ENCODE measurements at places on chromosomes 3 and 15.

DNA sequence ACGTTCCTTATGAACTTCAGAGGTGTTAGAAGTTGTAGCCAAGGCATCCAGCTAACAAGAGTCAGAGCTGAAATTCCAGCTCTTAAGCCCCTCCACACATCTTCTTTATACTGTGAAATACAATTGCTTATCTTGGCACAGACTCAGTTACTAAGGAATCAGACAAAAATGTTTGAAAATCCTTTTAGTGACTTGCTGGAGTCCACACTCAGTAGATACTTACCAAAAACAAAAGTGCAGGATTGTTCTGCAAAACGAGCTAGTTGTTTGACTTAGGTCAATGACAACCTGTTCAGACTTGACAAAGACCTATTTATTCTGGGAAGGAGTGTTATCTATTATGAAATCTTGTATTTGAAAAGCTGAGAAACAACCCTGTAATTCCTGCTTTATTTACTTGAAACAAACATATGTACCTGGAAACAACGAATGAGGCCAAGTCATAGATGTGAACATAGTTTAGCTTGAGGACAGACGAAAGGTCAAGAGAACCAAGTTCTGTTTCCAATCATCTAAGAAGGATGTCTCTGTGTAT is 38.5 kb downstream of the B3GNT5 start:
- DNase-seq, result no peak

GRCh38 chr15:52483707-52484106 is 45.0 kb downstream of the MYO5A start:
- no peak for DNase-seq

DNA sequence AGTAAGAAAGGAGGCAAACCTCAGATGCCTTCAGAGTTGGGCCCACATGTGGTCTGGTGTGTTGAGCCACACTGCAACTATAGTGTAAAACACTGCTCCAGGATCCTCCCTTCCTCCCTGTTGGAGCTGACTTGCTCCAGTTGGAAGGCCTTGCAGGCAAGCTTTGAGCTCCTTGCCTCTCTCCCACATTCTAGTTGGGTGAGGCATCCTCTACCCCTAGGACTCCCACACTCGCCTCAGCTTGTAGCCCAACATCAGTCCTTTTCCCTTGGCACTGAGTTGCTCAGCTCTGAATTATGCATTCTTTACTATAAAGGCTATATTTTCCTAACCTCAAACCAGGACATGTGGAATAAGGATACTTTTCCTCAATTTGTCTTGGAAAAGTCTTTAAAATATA is 143.9 kb downstream of the NECTIN3 start:
- no peak for DNase-seq

DNA sequence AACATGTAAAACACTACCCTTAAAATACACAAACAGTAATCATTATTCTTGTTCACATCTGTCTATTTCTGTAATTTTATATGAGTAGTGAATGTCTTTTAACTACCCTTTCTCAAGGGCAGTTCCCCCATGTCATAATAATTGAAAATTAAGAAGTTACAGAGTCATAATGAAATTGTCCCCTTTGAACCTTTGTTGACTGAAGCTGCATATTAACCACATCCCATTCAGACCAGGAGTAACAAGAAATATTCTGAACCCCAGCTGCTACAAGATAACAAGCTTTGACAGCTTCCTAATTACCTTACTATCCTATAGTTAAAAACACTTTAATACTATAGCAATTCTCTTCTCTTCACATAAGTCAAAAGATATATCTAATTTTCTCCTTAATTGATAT is 635.9 kb upstream of the SUCLG2 start:
- DNase-seq, result no peak

- DNase-seq, result no peak
Measured at GRCh38 chr3:132555306-132556035, 41.6 kb upstream of the ACKR4 start.

- DNase-seq, result no peak
Measured at GRCh38 chr3:44066806-44067205, 174.9 kb upstream of the TOPAZ1 start.

DNA sequence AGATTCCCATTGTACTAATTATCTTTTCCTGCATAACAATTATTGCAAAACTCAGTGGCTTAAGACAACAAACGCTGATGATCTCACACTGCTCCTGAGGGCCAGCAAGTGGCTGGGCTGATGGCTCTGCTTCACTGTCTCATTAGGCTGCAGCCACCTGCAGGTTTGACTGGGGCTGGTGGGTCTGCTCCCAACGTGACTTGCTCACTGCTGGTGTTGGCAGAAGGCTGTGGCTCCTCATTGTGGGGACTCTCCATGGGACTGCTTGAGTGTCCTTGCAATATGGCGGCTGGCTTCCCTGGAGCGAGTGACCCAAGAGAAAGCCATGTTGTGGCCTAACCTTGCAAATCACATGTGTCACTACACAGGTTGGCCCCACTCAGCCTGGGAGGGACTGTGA is 71.1 kb downstream of the PLXNA1 start:
- DNase-seq, result no peak

GRCh38 chr3:81268526-81268925 is 492.9 kb downstream of the GBE1 start:
- DNase-seq, result no peak

- DNase-seq, result no peak
Measured at GRCh38 chr15:70324001-70324974, 226.6 kb upstream of the TLE3 start.

GRCh38 chr3:56999547-56999946 is 60.9 kb upstream of the SPATA12 start:
- no peak for DNase-seq

DNA sequence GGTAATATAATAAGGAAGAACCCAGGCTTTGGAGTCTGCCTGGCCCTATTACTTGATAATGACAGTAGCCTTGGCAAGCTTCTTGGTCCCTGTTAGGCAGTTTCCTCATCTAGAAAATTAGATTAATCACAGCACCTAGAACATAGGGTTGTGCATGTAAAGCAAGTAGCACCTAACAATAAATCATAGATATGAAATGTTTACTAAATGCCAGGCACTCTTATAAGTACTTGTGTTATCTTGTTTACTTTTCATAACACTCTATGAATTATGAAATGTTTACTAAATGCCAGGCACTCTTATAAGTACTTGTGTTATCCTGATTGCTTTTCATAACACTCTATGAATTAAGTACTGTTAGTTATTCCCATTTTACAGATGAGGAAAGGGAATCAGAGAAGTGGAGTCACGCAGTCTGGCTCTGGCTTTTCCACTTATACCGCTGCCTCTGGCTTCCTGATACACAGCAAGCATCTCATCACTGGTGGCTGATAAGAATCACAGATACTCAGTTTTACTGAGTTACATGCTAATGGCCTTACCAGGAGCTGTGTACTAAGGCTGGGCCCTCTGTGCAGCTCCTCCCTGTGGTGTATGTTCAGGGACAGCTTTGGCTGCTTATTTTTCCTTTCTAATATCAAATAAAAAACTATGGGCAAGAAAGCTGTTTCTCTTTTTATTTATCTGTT is 123.4 kb downstream of the FEZF2 start:
- no peak for DNase-seq

- DNase-seq, result no peak
Measured at GRCh38 chr3:128800241-128801187, 74.5 kb downstream of the RAB7A start.

- no peak for DNase-seq
Measured at GRCh38 chr15:101496198-101496986, 6.9 kb upstream of the PCSK6 start.

GRCh38 chr15:69593488-69593887 is 140.9 kb downstream of the RPLP1 start:
- DNase-seq, result no peak

GRCh38 chr15:35107122-35107521 is 22.0 kb upstream of the NANOGP8 start:
- no peak for DNase-seq

- no peak for DNase-seq
Measured at GRCh38 chr15:64864068-64864467, 22.4 kb downstream of the PLEKHO2 start.

DNA sequence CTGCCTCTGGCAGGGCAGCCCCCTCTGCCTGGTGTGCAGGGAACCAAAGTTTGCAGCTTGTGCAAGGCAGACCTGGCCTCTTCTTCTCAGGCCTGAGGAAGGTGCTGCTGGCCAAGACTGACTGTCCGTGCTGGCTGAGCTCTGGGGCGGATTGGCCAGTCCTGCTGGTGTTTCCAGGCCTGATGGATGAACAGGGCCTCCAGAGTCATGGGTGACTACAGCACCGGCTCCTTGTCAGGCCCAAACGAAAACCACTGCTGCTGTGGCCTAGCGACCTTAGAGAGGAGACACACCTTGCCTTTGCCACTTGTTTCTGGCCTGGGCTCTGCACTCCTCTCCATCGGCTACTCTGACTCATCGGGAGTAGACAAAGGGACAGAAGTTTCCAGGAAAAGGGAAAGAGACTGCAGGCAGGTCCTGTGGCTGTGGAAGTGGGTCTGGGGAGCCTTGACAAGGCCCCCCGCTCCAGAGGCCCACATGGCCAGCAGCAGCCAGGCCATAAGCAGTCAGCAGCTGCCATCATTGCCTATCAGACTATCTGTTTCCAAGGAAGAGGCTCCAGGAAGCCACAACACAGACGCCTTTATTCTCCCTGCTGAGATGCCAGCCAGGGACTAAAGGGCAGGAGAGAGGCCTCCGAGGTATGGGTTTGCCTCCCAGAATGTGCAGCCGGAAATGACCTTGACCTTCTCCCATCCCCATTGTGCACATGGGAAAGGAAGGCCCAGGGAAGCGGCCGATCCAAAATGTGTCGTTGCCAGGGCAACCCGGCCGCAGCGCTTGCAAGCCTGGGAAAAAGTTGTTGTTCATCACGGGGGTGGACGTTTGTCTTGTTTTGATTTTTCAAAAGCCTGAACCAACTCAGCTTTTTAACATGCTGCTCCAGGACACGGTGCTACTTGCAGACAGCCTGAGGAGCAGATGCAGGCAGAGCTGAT is 160.5 kb downstream of the CHSY1 start:
- peak; percentile 59 for DNase-seq

DNA sequence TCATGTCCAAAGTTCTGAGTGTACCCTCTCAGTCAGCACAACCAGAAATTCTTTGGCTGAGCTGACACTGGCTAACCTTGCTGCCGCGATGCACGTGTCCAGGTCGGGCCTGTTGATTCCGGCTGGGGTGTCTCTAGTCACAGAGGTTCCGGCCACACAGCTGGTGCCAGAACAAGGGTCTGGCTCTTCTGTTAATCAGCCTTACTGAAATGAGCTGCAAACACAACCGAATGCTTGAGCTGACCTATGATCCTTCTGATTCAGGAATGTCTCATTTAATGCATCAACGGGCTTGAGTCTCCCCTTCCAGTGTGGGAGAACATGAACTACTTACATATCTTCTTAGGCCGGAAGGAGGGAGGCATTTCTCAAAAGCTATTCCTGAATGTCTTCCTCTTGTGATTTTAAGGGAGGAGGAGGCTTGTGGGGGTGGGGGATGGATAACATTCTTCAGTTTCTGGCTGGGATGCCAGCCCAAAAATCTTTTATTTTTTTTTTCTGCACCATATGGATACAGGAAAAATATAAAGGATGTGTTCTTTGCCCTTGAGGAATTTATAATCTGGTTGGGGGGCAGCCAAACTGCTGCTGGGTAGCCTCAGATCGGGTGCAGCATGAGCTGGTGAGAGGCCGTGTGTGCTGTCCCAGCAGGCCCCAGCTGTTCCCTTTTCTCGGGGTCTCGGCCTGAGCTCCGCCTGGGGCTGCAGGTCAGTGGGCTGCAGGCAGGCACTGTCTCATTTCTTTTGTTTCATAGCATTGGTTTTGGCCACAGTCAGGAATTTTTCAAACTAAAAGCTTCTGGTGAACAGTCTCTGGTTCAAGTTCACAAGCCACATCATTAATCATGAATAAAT is 319.1 kb upstream of the TBL1XR1 start:
- DNase-seq, result peak; percentile 40

DNA sequence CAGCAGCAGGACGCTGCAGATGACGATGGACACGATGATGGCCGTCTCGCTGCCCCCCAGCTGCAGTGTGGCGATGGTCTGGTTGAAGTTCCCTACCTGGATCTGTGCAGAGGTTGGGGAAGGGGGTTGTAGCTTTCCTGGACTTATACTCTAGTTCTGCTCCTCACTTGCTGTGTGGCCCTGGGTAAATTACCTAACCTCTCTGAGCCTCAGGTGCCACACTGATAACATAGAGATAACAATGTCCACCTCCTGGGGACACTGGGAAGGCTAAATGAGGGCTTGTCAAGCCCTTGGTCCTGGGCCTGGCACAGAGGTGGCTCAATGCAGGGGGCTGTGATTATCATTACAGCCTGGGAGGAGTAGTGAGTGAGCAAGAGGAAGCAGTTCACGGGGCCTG is 26.9 kb downstream of the H1-8 start:
- no peak for DNase-seq

DNA sequence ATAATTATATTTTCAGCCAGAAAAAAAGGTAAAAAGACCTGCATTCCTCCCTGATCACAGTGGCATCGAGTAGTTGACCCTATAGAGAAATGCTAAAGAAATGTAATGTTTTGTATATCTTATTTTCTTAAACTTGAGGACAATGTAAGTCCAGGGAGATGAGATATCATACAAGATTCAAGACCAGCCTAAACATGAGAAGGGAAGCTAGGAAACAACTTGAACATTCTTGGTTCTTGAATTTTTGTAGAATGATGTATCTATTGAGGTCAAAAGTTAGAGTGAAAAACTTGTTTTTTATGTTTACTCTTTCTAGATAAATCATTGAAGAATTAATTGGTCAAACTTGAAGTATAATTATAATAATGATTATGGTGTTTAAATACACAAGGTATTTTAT is 497.7 kb upstream of the TBL1XR1 start:
- DNase-seq, result no peak

DNA sequence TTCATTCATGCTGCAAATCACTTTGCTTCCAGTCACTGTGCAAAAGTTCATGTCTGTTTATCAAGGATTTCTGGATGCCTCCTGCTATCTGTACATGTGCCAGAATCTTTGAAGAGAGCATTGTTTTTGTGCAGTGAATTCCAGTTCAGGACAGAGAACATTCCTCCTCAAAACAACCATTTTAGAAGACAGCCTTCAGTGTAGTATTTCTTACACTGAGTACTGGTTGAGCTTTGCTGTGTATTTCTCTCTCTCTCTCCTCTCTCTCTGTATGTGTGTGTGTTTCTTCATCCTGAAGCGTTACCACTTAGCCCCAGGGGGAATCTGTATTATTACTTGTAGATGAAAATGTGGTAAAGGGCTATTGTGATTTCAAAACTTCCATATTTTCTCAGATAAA is 123.8 kb upstream of the CHL1 start:
- no peak for DNase-seq

DNA sequence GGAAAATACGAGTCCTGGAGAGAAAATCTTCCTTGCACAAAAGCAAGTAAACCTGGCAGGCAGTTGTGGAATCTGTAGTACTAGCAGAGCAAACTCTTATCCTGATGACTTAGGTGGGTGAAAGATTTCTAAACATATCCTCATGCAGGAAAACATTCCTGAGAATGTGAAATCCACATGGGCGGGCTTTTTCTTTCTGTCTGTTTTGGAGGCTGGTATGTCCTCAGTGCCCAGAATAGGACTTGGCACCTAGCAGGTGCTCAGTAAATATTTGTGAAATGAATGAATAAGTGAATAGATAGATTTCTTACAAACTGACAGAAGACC is 53.3 kb downstream of the FAM174B start:
- DNase-seq, result peak; percentile 29
